Spinal cord (tissue), 10 donors: ENCODE measurements at places on chromosomes 4 and X. TPM values are rescaled to one million over a fixed set of nuclear protein-coding genes. Genes with fewer than 3 reads are reported as not detected.

BMPR1B gene
- polyA plus RNA-seq, result 19.2 TPM

INPP4B gene
- polyA plus RNA-seq, result 5.7 TPM

SORCS2 gene
- polyA plus RNA-seq, result 23.5 TPM

RADX gene
- polyA plus RNA-seq, result 13.2 TPM

OPN1MW gene
- polyA plus RNA-seq, result not detected

GPR50 gene
- polyA plus RNA-seq, result 0.25 TPM

STPG2 gene
- 0.13 TPM for polyA plus RNA-seq

PCSK1N gene
- polyA plus RNA-seq, result 481 TPM

MAGEA11 gene
- polyA plus RNA-seq, result not detected

MAPK10 gene
- 113 TPM for polyA plus RNA-seq

SMR3B gene
- polyA plus RNA-seq, result not detected

ZCCHC18 gene
- 28.7 TPM for polyA plus RNA-seq

AMER1 gene
- 10.6 TPM for polyA plus RNA-seq

S100G gene
- polyA plus RNA-seq, result 0.36 TPM

ARHGAP36 gene
- polyA plus RNA-seq, result 119 TPM

CYBB gene
- polyA plus RNA-seq, result 11.8 TPM

TMPRSS11A gene
- polyA plus RNA-seq, result 0.05 TPM

HS6ST2 gene
- 73.1 TPM for polyA plus RNA-seq

BEX4 gene
- 251 TPM for polyA plus RNA-seq

ADGRL3 gene
- polyA plus RNA-seq, result 76.2 TPM

NPFFR2 gene
- 1.3 TPM for polyA plus RNA-seq

BANK1 gene
- polyA plus RNA-seq, result 0.95 TPM

CT45A10 gene
- not detected for polyA plus RNA-seq

RBM10 gene
- polyA plus RNA-seq, result 63.7 TPM

ARX gene
- 1.6 TPM for polyA plus RNA-seq

EGF gene
- 2.1 TPM for polyA plus RNA-seq

TIGD4 gene
- 1.8 TPM for polyA plus RNA-seq

TMEM255A gene
- polyA plus RNA-seq, result 46.6 TPM
